ENCODE measurements at places on chromosomes 7 and 10.

DNA sequence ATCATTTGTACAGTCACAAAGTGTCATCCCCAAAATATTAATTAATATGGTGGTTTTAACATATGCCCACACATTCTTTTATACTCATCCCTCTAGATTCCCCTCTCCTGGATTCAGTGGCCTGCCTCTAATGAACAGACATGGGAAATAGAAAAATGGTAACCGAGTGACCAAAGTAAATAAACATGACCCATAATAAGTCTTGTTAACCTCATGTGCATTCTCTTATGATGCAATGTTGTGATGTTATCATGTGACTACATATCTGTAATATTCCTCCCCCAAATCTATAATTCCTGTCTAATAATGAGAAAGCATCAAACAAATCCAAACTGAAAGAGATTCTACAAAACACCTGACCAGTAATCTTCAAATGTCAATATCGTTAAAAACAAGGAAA lies 164.5 kb upstream of the PRSS1 start:
- no peaks in the 10 kb centered on the region for H3K27me3 ChIP-seq
- no peaks in the 10 kb centered on the region for H3K36me3 ChIP-seq
- no peak overlapping the region for H3K4me3 ChIP-seq
- H3K4me1 ChIP-seq = no peaks in the 10 kb centered on the region
- H3K27ac ChIP-seq = no peak overlapping the region

- no peaks in the 10 kb centered on the region for H3K36me3 ChIP-seq
- H3K4me3 ChIP-seq = no peak overlapping the region
- H3K4me1 ChIP-seq = no peaks in the 10 kb centered on the region
- DNase-seq = no peak
- peaks cover under 1% of the 10 kb centered on the region for H3K27me3 ChIP-seq
- no peak overlapping the region for H3K27ac ChIP-seq
Measured at GRCh38 chr10:86122646-86123045, 243.9 kb downstream of the GRID1 start.

DNA sequence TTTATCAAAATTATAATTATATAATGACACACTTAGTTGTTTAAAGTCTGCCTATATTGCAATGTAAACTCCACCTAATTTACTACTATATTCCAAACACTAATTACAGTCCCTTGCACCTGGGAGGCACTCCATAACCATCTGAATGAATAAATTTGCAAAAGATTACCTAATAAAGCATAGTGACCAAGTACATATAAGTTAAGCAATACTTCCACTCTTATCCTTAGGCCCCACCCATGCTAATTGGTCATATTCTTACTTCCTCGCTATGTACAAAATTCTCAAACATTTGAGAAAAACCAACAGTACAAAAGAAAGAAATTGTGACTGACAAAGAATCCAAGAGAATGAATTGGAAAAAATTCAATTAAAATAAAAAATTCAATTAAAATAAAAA lies 65.3 kb downstream of the ZFAND4 start:
- no peaks in the 10 kb centered on the region for H3K27me3 ChIP-seq
- H3K4me3 ChIP-seq = no peak overlapping the region
- peaks cover 30% of the 10 kb centered on the region for H3K36me3 ChIP-seq
- H3K27ac ChIP-seq = no peak overlapping the region
- no peaks in the 10 kb centered on the region for H3K4me1 ChIP-seq

- H3K4me1 ChIP-seq = no peaks in the 10 kb centered on the region
- no peak for DNase-seq
- no peak overlapping the region for H3K4me3 ChIP-seq
- H3K27me3 ChIP-seq = no peaks in the 10 kb centered on the region
- H3K27ac ChIP-seq = no peak overlapping the region
Measured at GRCh38 chr7:78529392-78529791, 730.8 kb downstream of the PHTF2 start.
